Putamen (tissue), 1 donor: ENCODE measurements at places on chromosomes 4 and X.

- DNase-seq, result no peak
These were observed 111.7 kb downstream of the STK32B start for GRCh38 chr4:5162909-5163508.

DNA sequence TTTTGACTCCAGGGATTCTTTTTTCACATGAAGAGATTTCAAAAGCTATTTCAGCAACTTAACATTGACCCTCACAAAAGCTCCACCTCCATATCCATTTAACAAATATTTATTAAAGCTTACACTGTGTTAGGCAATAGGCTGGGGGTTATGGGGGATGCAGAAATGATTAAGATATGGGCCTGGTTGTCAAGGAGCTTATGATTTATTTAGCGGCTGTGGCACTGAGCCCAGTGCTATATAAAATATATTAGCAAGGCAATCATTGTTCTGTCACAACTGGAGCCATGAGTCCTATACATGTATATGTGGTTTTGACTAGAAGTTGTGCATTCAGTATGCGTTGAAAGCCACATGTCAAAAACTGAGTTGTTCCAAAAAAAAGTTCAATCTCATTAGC lies 131.1 kb downstream of the GPC3 start:
- DNase-seq, result no peak

- no peak for DNase-seq
These were observed 83.4 kb downstream of the PHKA2 start for GRCh38 chrX:18900401-18900976.

DNA sequence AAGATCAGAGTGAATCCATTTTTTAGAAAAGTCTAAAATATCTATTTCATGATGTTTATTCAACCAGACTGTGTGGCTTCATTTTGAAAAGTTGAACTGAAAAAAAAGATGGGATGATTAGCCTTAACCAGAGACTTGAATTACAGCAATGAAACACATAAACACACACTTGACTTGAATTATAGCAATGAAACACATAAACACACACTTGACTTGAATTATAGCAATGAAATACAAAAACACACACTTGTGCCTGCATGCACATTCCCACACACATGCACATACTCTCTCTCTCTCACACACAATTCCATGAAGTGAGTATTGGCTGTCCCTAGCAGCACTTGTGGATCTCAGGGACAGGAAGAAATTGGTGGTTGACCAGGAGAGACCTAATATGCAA lies 286.8 kb downstream of the USP46 start:
- DNase-seq, result no peak

GRCh38 chr4:92636038-92636806 lies 332.5 kb downstream of the GRID2 start:
- DNase-seq, result peak; percentile 40

GRCh38 chrX:17814557-17814956 lies 46.5 kb downstream of the RAI2 start:
- no peak for DNase-seq

DNA sequence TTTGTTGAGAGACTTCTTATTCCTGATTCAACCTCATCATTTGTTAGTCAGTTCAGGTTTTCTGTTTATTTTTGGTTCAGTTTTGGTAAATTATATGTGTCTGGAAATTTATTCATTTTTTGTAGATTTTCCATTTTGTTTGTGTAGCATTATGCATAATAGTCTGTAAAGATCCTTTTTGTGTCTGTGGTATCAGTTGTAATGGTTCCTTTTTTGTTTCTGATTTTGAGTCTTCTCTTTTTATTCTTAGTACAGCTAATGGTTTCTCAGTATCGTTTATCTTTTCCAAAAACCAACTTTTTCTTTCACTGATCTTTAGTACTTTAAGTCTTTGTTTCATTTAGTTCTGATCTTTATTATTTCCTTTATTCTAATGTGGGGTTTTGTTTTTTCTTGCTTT lies 61.4 kb downstream of the NWD2 start:
- DNase-seq, result no peak

- no peak for DNase-seq
These were observed 68.6 kb upstream of the MXRA5 start for GRCh38 chrX:3415011-3415410.

GRCh38 chr4:32826169-32826568 lies 2106.0 kb downstream of the PCDH7 start:
- no peak for DNase-seq

GRCh38 chrX:109777749-109778148 lies 44.7 kb upstream of the ACSL4 start:
- DNase-seq, result no peak
